Central memory CD8-positive, alpha-beta T cell (primary cell): ENCODE measurements at places on chromosomes 7 and 10.

DNA sequence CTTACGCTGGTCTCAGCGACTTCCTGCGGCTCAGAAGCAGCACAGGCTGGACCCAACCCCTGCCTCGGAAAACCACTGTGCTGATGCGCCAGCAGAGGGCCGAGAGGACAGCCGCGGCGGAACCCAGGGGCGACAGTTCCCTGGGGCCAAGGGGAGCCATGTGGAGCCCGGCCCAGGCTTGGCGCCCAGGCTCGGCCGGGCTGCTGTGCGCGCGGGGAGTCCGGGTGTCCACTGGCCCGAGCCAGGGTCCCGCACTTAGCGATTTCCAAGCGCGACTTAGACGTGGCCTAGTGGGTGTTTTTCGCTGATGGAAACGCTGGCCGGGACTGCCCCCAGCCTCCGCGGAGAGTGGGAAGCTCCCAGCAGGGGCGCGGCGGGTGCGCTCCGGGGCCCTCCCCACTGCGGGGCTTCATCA is 18.6 kb upstream of the ZNF32 start:
- H3K4me1 ChIP-seq = peaks cover 6% of the 10 kb centered on the region
- peaks cover 36% of the 10 kb centered on the region for H3K27me3 ChIP-seq
- no peaks in the 10 kb centered on the region for H3K36me3 ChIP-seq
- H3K27ac ChIP-seq = no peak overlapping the region
- no peak overlapping the region for H3K4me3 ChIP-seq
- DNase-seq = no peak

GRCh38 chr10:6346631-6347030 is 143.9 kb downstream of the PFKFB3 start:
- H3K4me3 ChIP-seq = no peak overlapping the region
- H3K27ac ChIP-seq = peak overlapping the region; percentile 88
- H3K36me3 ChIP-seq = peaks cover 8% of the 10 kb centered on the region
- DNase-seq = no peak
- H3K4me1 ChIP-seq = peaks cover 35% of the 10 kb centered on the region
- H3K27me3 ChIP-seq = no peaks in the 10 kb centered on the region

- H3K27me3 ChIP-seq = peaks cover 21% of the 10 kb centered on the region
- no peak overlapping the region for H3K27ac ChIP-seq
- H3K4me1 ChIP-seq = no peaks in the 10 kb centered on the region
- no peaks in the 10 kb centered on the region for H3K36me3 ChIP-seq
- DNase-seq = no peak
Measured at GRCh38 chr7:50621206-50621605, 56.0 kb upstream of the DDC start.

DNA sequence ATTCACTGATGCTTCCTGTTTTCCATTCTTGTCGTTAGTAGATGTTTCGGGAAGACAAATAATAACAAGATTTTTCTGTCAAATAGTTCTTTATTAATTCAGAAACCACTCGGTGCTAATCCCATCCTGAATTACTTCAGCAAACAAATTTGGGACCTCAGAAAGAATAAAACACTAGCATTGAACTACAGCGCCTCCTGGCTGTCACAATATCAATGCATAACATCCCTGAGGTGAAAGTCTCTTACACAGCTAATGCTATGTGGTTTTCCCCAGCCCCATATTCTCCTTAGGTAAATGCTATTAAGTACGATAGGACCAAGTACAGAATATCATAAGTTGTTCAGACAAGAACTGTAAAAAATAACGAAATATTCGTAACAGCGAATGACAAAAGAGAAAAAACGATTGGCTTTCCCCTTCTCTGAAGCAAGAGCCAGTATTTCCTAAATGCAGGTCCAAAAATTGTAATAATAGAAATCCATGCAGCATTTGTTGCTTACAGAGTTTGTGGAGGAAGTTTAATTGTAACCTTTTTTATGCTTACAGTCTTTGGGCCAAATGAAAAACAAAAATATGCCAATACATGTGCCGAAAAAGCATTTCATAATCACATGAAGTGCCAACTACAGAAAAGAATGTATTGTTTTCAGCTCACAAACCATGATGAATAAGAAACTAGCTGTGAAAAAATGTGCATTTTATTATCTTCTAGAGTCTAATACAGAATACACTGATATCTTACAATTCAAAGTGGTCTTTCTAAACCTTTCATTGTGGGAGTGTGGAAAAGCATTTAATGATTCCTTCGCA is 47.3 kb downstream of the MYPN start:
- DNase-seq = peak; percentile 30
- no peaks in the 10 kb centered on the region for H3K36me3 ChIP-seq
- H3K4me3 ChIP-seq = no peak overlapping the region
- no peaks in the 10 kb centered on the region for H3K27me3 ChIP-seq
- H3K4me1 ChIP-seq = no peaks in the 10 kb centered on the region

GRCh38 chr7:21450076-21450475 is 22.2 kb downstream of the SP4 start:
- DNase-seq = no peak
- H3K27me3 ChIP-seq = no peaks in the 10 kb centered on the region
- peaks cover 23% of the 10 kb centered on the region for H3K36me3 ChIP-seq
- H3K27ac ChIP-seq = peak overlapping the region; percentile 20
- no peak overlapping the region for H3K4me3 ChIP-seq
- peaks cover 54% of the 10 kb centered on the region for H3K4me1 ChIP-seq

DNA sequence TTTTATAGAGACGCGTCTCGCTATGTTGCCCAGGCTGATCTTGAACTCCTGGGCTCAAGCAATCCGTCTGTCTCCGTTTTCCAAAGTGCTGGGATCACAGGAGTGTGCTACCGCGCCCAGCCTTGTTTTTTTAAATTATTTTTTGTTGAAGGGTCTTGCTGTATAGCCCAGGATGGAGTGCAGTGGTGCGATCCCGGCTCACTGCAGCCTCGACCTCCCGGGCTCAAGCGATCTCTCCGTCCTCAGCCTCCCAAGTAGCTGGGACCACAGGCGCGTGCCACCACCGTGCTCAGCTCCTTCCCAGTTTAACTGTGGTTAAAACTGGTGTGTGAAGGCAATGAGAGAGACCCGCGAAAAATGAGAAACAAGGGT is 11.0 kb upstream of the HNRNPF start:
- peak overlapping the region; percentile 96 for H3K27ac ChIP-seq
- no peaks in the 10 kb centered on the region for H3K27me3 ChIP-seq
- no peak for DNase-seq
- peaks cover 7% of the 10 kb centered on the region for H3K36me3 ChIP-seq
- peaks cover 39% of the 10 kb centered on the region for H3K4me1 ChIP-seq

GRCh38 chr7:121344497-121344896 is 15.7 kb downstream of the WNT16 start:
- H3K27ac ChIP-seq = no peak overlapping the region
- H3K4me1 ChIP-seq = no peaks in the 10 kb centered on the region
- no peaks in the 10 kb centered on the region for H3K27me3 ChIP-seq
- H3K4me3 ChIP-seq = no peak overlapping the region
- H3K36me3 ChIP-seq = peaks cover 5% of the 10 kb centered on the region
- DNase-seq = no peak

- H3K4me3 ChIP-seq = no peak overlapping the region
- no peak for DNase-seq
- H3K27me3 ChIP-seq = peaks cover 33% of the 10 kb centered on the region
- H3K27ac ChIP-seq = no peak overlapping the region
Measured at GRCh38 chr10:49050366-49050765, 65.0 kb downstream of the VSTM4 start.

- no peak overlapping the region for H3K27ac ChIP-seq
- H3K4me3 ChIP-seq = no peak overlapping the region
- peaks cover 11% of the 10 kb centered on the region for H3K27me3 ChIP-seq
- H3K36me3 ChIP-seq = no peaks in the 10 kb centered on the region
- no peaks in the 10 kb centered on the region for H3K4me1 ChIP-seq
Measured at GRCh38 chr10:18483516-18484186, 167.7 kb downstream of the NSUN6 start.

DNA sequence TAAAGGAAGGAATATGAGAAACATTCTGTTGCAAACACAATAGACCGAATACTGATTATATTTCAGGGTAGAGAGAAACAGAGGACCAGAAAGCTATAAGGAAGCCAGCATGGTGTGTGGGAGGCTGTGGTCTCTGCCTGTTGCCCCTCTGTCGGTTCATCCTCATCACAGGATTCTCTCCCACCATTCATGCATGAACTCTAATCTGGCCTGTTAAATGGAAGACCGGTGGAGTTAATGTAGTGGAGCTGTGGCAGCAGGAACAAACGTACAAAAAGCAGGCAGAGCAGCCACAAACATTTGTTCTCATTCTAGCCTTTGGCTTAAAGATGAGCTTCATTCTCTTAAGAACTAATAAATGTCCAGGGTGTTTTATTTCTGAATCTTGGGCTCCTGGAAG is 902.4 kb downstream of the LRMDA start:
- H3K4me1 ChIP-seq = no peaks in the 10 kb centered on the region
- no peaks in the 10 kb centered on the region for H3K36me3 ChIP-seq
- H3K27me3 ChIP-seq = no peaks in the 10 kb centered on the region
- DNase-seq = no peak
- no peak overlapping the region for H3K27ac ChIP-seq
- H3K4me3 ChIP-seq = no peak overlapping the region

DNA sequence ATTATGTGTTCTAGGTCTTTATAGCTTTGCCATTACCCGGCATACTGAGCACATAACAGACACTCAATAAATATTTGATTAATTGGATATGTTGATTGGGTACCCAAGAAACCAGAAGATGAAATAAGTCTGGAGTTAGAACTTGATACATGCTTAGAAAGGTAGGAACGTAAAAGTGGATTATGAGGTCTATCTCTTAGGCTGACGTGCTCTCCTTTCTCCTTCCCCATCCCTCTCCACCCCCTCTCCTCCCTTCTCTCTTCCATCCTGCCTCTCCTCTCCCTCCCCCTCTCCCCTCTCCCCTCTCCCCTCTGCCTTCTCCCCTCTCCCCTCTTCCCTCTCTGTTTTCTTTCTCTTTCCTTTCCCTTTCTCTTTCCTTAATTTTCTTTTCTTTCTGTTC is 34.0 kb downstream of the AUTS2 start:
- H3K36me3 ChIP-seq = no peaks in the 10 kb centered on the region
- H3K4me1 ChIP-seq = no peaks in the 10 kb centered on the region
- no peaks in the 10 kb centered on the region for H3K27me3 ChIP-seq
- no peak for DNase-seq

- no peak overlapping the region for H3K27ac ChIP-seq
- no peak overlapping the region for H3K4me3 ChIP-seq
- no peaks in the 10 kb centered on the region for H3K4me1 ChIP-seq
- DNase-seq = no peak
- H3K36me3 ChIP-seq = no peaks in the 10 kb centered on the region
Measured at GRCh38 chr7:138854115-138854645, 56.2 kb upstream of the ATP6V0A4 start.

GRCh38 chr10:124562425-124563060 is 100.9 kb downstream of the LHPP start:
- H3K27ac ChIP-seq = no peak overlapping the region
- no peaks in the 10 kb centered on the region for H3K27me3 ChIP-seq
- DNase-seq = no peak
- H3K36me3 ChIP-seq = peaks cover 2% of the 10 kb centered on the region
- H3K4me1 ChIP-seq = no peaks in the 10 kb centered on the region
- H3K4me3 ChIP-seq = no peak overlapping the region

- no peak overlapping the region for H3K4me3 ChIP-seq
- H3K4me1 ChIP-seq = no peaks in the 10 kb centered on the region
- peaks cover 20% of the 10 kb centered on the region for H3K27me3 ChIP-seq
- no peak overlapping the region for H3K27ac ChIP-seq
- DNase-seq = no peak
Measured at GRCh38 chr10:8640878-8641277, 586.4 kb downstream of the GATA3 start.

DNA sequence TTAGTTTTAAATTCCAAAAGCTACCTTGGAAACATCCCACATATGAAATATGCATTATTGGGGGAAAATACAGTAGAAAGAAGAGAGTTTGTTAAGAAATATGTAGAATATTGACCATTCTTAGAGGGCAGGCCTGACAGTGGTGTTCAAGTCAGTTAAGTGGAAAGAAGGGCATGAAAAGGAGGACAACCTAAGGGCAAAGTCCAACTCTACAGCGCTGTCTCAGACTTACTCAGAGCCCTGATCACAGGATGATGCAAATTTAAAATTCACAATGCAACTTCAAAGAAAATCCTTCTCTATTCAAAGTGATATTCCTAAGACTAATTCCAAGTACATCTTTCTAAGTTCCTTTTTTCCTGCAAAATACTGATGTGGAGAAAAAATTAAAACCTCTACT is 139.1 kb upstream of the LRRTM3 start:
- peaks cover 3% of the 10 kb centered on the region for H3K36me3 ChIP-seq
- H3K27me3 ChIP-seq = no peaks in the 10 kb centered on the region
- no peak overlapping the region for H3K27ac ChIP-seq
- H3K4me1 ChIP-seq = no peaks in the 10 kb centered on the region
- DNase-seq = no peak
- no peak overlapping the region for H3K4me3 ChIP-seq

GRCh38 chr10:78919181-78919966 is 149.4 kb upstream of the ZMIZ1 start:
- no peak for DNase-seq
- H3K4me1 ChIP-seq = no peaks in the 10 kb centered on the region
- H3K27me3 ChIP-seq = peaks cover 13% of the 10 kb centered on the region
- no peak overlapping the region for H3K27ac ChIP-seq
- H3K36me3 ChIP-seq = no peaks in the 10 kb centered on the region

DNA sequence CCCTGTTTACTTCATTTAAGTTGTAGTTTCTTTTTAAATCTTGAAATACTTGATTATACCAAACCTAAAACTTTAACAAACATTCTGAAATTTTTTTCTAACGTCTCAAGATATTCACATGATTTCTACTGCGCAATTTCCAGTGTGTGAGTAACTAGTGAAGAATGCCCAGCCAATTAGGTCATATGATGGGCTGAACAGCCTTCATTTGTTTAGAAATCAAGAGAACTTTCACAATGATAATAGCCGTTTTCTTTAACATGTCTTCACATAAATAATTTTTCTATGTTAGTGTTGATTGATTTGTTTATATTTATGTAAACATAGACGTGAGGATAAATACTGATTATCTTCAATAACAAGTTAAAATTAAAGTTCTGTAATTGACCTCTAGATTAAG is 21.8 kb downstream of the STAM start:
- no peak overlapping the region for H3K27ac ChIP-seq
- H3K4me3 ChIP-seq = no peak overlapping the region
- DNase-seq = no peak
- H3K4me1 ChIP-seq = peaks cover 67% of the 10 kb centered on the region
- peaks cover 8% of the 10 kb centered on the region for H3K36me3 ChIP-seq
- H3K27me3 ChIP-seq = no peaks in the 10 kb centered on the region

GRCh38 chr10:102113956-102114857 is 6.0 kb downstream of the LDB1 start:
- H3K4me1 ChIP-seq = peaks cover 74% of the 10 kb centered on the region
- no peak for DNase-seq
- no peaks in the 10 kb centered on the region for H3K27me3 ChIP-seq
- H3K27ac ChIP-seq = peak overlapping the region; percentile 89

GRCh38 chr7:153934048-153934447 is 118.2 kb upstream of the DPP6 start:
- no peaks in the 10 kb centered on the region for H3K36me3 ChIP-seq
- no peak overlapping the region for H3K27ac ChIP-seq
- H3K27me3 ChIP-seq = no peaks in the 10 kb centered on the region
- no peak overlapping the region for H3K4me3 ChIP-seq
- no peak for DNase-seq
